Activated CD4-positive, alpha-beta T cell treated with anti-CD3 and anti-CD28 coated beads for 36 hours (primary cell): ENCODE measurements at places on chromosomes 3 and 15. TPM values are rescaled to one million over a fixed set of nuclear protein-coding genes. Genes with fewer than 3 reads are reported as not detected.
A peak's percentile ranks its signal among the peaks of the same experiment; 100 is the strongest.

GRCh38 chr3:170128977-170129431 lies 52.5 kb downstream of the PHC3 start:
- peak; percentile 37 for DNase-seq

DNA sequence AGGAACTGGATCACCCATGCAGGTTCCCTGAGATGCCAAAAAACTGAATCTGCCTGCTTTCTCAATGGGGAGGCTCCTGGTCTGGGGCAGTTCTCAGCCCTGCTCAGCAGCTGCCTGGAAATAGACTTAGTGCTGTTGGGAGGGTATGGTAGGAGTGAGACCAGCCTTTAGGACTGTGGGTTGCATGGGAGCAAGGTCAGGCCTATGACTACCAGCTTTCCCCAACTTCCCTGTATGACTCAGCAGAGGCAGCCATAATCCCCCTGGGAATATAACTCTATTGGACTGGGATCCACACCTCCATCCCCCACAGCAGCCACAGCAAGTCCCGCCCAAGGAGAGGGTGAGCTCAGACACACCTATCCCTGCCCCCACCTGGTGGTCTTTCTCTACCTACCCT lies 87.0 kb downstream of the CFAP44 start:
- DNase-seq = no peak

- DNase-seq = no peak
Measured at GRCh38 chr3:35777563-35778554, 138.5 kb downstream of the ARPP21 start.

DNA sequence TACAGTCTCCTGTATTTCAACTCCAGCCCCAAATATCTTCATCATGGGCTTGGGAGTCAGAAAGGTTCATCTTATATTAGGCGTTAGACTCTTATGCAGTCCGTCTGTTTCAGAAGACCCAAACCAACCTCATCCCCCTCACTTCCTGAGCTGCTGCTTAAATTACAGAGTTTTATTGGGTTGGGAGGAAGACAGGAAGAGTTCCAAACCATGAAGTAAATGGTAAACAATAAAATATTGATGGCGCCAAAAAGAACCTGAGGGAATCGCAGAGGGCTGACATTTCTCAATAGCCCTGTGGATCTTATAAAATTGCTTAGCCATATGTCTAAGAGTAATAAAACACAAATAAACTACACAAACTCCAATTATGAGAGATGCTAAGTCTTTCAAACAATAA lies 116.9 kb upstream of the C3orf80 start:
- no peak for DNase-seq

DNA sequence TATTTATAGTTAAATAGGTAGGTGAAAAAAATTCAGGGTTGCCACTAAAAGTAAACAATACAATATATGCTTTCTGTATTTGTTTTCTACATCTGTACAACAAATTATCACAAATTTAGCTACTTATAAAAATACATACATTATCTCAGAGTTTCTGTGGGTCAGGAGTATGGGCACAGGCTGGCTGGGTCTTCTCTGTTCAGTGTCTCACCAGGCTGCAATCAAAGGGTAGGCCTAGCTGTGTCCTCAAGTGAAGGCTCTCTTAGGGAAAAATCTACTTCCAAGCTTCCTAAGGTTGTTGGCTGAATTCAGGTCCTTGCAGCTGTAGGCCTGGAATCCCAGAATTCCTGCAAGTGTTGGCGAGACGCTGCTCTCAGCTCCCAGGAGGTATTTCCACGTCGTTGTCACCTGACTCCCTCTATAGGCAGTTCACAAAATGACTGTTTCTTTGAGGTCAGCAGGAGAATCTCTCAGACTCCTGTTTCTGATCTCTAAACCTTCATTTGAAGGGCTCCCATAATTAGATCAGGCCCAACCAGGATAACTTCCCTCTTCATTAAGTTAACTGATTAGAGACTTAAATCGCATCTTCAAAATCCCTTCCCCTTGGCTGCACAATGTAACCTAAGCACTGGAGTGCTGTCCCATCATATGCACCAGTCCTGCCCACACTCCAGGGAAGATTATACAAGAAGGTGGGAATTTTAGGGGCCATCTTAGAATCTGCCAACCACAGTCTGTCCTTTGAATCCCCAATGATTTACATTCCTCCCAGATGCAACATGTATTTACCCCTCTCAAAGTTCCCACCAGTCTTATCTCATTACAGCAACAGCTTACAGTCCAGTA lies 296.6 kb downstream of the SUCLG2 start:
- no peak for DNase-seq

DNA sequence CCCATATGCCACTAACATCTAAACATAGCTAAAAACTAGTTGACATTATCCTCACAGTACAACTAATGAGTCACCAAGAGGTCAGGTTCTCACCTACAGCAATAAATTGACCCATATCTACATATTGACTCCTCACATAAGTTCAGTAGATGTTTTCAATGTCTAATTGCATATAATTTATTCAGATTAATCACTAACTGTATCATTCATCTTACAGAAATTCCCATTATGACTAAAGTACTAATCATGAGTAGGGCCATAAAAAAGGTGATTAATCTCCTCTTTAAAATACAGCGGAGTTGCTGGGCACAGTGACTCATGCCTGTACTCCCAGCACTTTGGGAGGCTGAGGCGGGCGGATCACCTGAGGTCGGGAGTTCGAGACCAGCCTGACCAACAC lies 82.4 kb upstream of the ST3GAL6 start:
- DNase-seq = no peak

DNA sequence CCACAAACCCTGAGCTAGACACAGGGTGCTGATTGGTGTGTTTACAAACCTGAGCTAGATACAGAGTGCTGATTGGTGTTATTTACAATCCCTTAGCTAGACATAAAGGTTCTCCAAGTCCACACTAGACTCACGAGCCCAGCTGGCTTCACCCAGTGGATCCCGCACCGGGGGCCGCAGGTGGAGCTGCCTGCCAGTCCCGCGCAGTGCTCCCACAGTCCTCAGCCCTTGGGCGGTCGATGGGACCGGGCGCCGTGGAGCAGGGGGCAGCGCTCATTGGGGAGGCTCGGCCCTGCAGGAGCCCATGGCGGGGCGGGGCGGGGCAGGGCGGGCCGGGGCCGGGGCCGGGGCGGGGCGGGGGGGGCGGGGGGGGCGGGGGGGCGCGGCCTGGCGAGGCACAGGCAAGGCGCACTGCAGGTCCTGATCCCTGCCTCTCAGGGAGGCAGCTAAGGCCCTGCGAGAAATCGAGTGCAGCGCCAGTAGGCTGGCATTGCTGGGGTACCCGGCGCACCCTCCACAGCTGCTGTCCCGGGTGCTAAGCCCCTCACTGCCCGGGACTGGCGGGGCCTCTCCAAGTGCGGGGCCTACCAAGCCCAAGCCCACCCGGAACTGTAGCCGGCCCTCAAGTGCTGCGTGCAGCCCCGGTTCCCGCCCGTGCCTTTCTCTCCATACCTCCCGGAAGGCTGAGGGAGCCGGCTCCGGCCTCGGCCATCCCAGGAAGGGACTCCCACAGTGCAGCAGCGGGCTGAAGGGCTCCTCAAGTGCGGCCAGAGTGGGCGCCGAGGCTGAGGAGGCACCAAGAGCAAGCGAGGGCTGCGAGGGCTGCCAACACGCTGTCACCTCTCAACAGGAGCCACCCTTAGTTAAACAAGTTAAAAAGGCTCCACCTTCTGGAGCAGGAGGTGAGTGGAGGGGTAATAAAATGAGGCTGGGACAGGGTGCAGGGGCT lies 9.8 kb upstream of the TMEM40 start:
- DNase-seq = no peak

DNA sequence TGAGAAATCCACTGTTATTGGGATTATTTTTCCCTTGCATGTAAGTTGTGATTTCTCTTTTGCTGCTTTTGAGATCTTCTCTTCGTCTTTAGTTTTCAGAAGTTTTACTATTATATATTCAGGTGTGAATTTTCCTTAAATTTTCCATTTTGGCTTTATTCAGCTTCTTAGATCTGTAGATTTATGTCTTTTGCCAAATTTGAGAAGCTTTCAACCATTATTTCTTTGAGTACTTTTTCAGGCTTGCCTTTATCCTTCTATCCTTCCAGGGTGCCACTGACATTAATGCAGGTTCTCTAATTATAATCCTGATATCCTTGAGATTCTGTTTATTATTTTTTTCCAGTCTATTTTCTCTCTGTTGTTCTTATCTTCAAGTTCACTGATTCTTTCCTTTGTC lies 38.1 kb upstream of the XIRP1 start:
- no peak for DNase-seq

GRCh38 chr3:39804951-39805350 lies 4.5 kb upstream of the MYRIP start:
- DNase-seq = no peak

DNA sequence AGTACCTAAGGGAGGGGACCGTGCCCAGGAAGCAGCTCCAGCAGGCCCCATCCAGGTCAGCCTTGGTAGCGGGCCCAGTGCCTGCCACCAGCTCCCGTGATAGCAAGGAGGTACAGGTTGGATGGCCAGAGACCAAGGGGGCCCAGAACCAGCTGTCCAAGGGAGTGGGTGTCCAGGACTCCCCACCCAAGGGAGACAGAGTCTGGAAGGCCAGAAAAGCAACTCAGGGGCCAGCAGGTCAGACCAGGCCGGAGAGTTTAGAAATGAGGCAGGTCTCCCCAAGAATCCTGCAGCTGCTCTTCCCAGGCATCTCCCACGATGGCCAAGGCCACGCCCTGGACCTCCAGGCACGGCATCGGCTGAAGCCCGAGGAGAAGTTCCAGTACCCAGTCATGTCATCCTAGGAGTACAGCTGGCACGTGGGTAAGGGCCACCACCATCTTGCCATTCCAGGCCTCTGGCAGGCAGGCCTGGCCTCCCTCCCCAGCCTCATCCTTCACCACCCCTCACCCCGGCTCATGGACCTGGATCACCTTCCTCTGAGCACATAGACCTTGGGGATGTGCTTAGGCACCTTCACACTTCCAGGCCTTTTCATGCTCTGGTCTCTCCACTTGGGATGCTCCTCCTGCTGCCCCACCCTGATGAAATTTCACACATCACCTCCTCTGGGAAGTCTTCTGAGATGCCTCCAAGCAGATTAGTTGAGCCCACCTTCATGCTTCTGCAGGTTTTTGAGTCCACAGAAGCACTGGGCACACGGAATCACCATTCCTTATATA lies 30.5 kb downstream of the DNASE1L3 start:
- DNase-seq = no peak

GRCh38 chr3:187902936-187903335 lies 157.7 kb upstream of the BCL6 start:
- DNase-seq = no peak

- no peak for DNase-seq
Measured at GRCh38 chr15:37788330-37788729, 146.1 kb upstream of the TMCO5A start.

DNA sequence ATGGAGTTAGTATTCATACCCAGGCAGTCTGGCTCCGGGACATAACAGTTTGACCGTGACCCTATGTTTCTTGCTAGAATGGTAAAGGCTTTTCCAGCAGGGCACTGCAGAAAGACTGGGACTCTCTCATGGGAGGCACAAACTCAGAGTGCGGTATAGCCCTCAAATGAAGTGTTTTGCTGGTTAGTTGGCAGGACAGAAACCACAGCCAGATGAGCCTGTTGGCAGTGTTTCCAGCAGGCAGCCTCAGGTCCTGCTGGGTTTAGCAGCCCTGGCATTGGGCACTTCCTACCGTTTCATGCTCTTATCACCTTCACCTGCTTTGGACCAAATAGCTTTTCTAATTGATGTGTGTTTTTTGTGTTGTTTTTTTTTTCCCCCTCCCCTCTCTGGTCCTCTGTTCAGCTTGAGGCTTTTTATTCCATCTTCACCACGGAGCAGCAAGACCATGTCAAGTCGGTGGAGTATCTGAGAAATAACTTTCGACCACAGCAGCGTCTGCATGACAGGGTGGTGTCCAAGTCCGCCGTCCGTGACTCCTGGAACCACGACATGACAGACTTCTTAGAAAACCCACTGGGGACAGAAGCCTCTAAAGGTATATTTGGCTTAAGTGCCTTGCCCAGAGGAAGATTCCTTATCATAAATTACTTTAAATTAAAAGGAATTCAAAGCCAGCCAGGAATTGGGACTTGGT lies 205.6 kb downstream of the FEZF2 start:
- no peak for DNase-seq

DNA sequence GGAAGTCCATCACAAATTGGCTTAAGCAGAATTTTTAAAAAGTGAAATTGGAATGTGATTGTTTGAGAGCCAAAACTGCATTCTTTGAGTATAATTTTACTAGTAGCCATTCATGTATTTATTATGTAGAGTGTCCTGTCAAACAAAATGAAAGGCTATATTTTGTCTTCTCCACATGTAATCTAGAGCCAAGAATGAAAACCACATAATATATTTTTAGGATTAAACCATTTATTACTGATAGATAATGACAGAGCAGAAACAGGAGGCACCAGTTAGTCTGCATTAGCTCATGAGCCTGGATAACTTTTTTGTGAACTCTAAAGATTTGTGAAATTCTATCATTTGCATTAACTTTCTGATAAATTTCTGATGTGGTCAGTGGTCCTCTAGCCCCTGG lies 130.2 kb downstream of the FILIP1L start:
- no peak for DNase-seq

GRCh38 chr3:61702453-61702852 lies 141.1 kb downstream of the PTPRG start:
- no peak for DNase-seq

- peak; percentile 72 for DNase-seq
Measured at GRCh38 chr15:92810418-92811138, 89.5 kb upstream of the CHD2 start.

Gene GJD2
- total RNA-seq = not detected

Gene PLA1A
- total RNA-seq = not detected

Gene FMN1
- 0.21 TPM for total RNA-seq

Gene GOLGA6A
- not detected for total RNA-seq

Gene FBXW12
- 0.11 TPM for total RNA-seq

Gene BRPF1
- 23.3 TPM for total RNA-seq

Gene TRIM59
- 42.2 TPM for total RNA-seq

Gene BTLA
- total RNA-seq = 21.7 TPM

Gene TTLL3
- total RNA-seq = 47.5 TPM

Gene FOXB1
- total RNA-seq = 0.56 TPM

Gene PTX3
- total RNA-seq = 0.23 TPM

Gene APOD
- total RNA-seq = not detected

Gene GREM1
- not detected for total RNA-seq

Gene ASB14
- not detected for total RNA-seq

Gene TRIM42
- not detected for total RNA-seq
